ENCODE measurements at places on chromosomes 3 and 15. TPM values are rescaled to one million over a fixed set of nuclear protein-coding genes. Genes with fewer than 3 reads are reported as not detected.

Gene REC114
- total RNA-seq, result not detected

GRCh38 chr15:74826364-74826819, at the start of gene CPLX3:
Gene CPLX3, plus strand, starts transcription at chr15:74826627. Its CDS starts 77 bp downstream, at chr15:74826704.
- no peaks in the 10 kb centered on the region for H3K4me1 ChIP-seq
- H3K4me3 ChIP-seq, result no peak within 1 kb of the TSS

DNA sequence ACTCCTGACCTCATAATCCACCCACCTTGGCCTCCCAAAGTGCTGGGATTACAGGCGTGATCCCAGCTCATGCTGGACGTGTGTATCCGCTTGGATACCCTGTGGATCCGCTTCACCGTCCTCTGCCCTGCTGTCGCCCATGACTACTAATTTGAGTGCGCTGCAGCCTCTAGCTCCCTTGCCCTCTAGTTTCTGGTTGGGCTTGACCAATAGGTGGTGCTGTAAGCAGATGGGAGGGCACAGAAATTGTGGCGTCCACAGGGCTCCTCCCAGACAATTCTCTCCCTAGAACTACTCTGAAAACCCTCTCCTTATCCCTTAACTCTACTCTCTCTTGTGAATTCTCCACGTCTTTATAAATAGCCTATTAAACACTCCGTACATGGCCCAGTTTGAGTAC, 36.2 kb downstream of the ZPLD1 start:
- no peaks in the 10 kb centered on the region for H3K4me1 ChIP-seq
- no peaks in the 10 kb centered on the region for H3K36me3 ChIP-seq
- DNase-seq, result no peak
- H3K4me3 ChIP-seq, result no peak overlapping the region
- H3K27ac ChIP-seq, result no peak overlapping the region

Gene FSD2
- total RNA-seq, result not detected

GRCh38 chr3:133709139-133709750, 36.9 kb upstream of the TF start:
- no peak overlapping the region for H3K4me3 ChIP-seq
- H3K27ac ChIP-seq, result no peak overlapping the region
- no peaks in the 10 kb centered on the region for H3K36me3 ChIP-seq
- H3K4me1 ChIP-seq, result no peaks in the 10 kb centered on the region

DNA sequence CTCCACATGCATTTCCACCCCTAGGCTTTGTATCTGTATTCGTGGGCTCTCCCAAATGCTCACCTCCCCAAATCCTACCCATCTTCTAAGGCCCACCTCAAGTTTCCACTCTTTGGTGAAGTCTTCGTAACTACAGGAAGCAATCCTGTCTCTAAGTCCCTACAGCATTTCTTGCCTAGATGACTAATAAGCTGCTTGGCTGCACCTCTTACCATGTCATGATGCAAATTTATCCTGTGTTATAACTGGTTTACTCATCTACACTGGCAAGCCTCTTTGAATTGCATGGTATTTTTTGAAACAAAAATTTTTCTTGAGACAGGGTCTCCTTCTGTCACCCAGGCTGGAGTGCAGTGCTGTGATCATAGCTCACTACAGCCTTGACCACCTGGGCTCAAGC, 73.3 kb downstream of the SETMAR start:
- no peak overlapping the region for H3K27ac ChIP-seq
- H3K36me3 ChIP-seq, result no peaks in the 10 kb centered on the region
- no peaks in the 10 kb centered on the region for H3K4me1 ChIP-seq
- no peak overlapping the region for H3K4me3 ChIP-seq
- DNase-seq, result no peak

- DNase-seq, result no peak
- no peaks in the 10 kb centered on the region for H3K27me3 ChIP-seq
- no peaks in the 10 kb centered on the region for H3K4me1 ChIP-seq
- H3K4me3 ChIP-seq, result no peak overlapping the region
- no peak overlapping the region for H3K27ac ChIP-seq
- H3K36me3 ChIP-seq, result no peaks in the 10 kb centered on the region
Observed at GRCh38 chr3:124653071-124653796, 77.0 kb upstream of the UMPS start.

DNA sequence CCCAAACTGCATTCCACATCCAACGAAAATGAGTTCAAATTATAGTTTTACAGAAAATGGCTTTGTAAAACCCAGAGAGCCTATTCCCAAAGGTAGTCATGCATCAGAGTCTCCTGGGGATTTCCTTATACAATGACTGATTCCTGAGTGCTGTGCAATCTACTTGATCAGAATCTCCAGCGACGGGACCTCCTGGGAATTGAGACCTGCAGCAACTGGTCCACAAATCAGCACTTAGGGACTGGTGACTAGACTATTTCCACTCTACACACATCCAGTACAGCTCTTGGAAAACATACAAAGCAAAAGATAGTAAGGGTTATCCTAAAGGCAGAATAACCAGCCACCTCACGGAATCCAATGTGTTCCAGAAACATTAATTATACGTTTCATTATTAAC, 871.0 kb upstream of the CFAP20DC start:
- no peaks in the 10 kb centered on the region for H3K27me3 ChIP-seq
- no peaks in the 10 kb centered on the region for H3K36me3 ChIP-seq
- no peak for DNase-seq
- no peak overlapping the region for H3K4me3 ChIP-seq
- no peaks in the 10 kb centered on the region for H3K4me1 ChIP-seq
- no peak overlapping the region for H3K27ac ChIP-seq

DNA sequence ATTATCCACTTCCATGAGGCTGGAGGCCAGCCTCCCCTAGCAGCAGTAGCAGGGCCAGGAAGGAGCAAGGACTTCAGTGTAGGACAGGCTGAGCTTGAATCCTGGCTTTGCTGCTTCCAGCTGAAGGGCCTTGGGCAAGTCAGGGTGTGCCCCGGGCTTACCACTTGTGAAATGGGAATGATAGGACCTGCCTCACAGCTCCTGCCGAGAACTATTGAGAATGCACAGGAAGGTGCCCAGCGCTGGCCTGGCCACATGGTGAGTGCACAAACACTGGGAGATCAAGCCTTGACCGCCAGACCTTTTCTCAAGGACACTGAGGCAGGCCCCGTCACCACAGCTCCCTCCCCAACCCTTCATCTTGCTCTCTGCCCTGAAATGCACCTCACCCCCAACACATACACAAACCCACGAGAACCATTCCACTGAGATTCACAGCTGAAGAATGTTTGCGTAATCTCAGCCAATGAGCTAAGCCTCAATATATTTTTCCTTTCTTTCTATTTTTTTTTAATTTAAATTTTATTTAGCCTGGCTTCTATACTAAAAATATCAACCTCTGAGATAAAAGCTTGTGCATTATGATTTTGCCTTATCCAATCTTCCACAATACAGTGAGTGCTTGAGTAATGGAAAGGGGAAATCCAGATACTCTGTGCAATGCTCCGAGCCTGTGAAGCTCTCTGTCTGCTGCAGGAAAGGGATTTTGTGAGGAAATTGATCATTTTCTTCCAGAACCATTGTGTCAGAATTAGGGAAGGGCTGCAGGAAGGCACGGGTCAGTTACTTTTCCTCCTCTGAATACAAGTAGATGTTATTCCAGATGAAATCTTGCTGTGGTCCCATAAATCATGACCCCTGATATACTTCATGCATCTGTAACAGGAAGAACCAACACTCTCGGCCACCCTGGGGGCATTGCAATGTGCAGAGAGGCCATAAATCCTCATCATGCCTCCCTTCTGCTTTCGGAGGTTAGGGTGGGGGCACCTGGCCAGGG, 193.9 kb downstream of the TLE3 start:
- H3K36me3 ChIP-seq, result no peaks in the 10 kb centered on the region
- no peak overlapping the region for H3K4me3 ChIP-seq
- H3K27me3 ChIP-seq, result no peaks in the 10 kb centered on the region
- no peaks in the 10 kb centered on the region for H3K4me1 ChIP-seq
- no peak overlapping the region for H3K27ac ChIP-seq

DNA sequence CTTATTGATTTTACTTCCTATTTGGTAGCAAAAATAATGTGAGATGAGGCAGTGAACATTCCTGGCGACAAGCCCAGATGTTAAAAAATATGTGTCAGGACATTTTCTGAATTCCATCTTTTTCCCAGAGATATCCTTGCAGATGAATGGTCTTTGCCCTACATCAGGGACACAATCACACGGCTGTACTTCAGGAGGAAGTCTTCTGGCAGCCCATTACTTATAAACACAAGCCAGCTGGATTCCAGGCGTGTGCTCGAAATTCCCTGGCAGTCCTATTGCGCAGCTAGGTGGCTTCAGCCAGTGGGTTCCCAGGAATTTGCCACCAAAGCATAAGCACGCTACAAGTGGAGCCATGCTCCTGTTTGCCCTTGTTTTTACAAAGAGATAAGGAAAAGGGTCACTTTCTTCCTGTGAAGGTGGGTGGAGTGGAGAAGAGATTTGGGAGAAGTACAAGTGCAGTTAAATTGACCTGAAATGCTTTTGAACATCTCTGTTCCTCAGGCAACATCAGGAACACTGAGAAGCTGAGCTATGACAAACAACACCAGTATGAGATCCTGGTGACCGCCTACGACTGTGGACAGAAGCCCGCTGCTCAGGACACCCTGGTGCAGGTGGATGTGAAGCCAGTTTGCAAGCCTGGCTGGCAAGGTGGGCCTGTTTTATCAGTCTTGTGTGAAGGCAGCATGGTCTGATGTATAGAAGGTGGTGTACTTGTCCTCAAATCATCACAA, 257.1 kb upstream of the TRIM42 start:
- no peaks in the 10 kb centered on the region for H3K4me1 ChIP-seq
- no peaks in the 10 kb centered on the region for H3K36me3 ChIP-seq
- no peak overlapping the region for H3K4me3 ChIP-seq
- no peaks in the 10 kb centered on the region for H3K27me3 ChIP-seq
- DNase-seq, result no peak

- no peaks in the 10 kb centered on the region for H3K27me3 ChIP-seq
- H3K4me3 ChIP-seq, result no peak overlapping the region
- H3K27ac ChIP-seq, result no peak overlapping the region
- H3K4me1 ChIP-seq, result no peaks in the 10 kb centered on the region
Observed at GRCh38 chr3:115321400-115321805, 174.3 kb upstream of the ZBTB20 start.

- H3K4me3 ChIP-seq, result no peak overlapping the region
- no peaks in the 10 kb centered on the region for H3K27me3 ChIP-seq
- no peak for DNase-seq
- H3K36me3 ChIP-seq, result no peaks in the 10 kb centered on the region
- H3K27ac ChIP-seq, result peak overlapping the region; percentile 10
Observed at GRCh38 chr3:45940004-45940780, 3.1 kb upstream of the CXCR6 start.

DNA sequence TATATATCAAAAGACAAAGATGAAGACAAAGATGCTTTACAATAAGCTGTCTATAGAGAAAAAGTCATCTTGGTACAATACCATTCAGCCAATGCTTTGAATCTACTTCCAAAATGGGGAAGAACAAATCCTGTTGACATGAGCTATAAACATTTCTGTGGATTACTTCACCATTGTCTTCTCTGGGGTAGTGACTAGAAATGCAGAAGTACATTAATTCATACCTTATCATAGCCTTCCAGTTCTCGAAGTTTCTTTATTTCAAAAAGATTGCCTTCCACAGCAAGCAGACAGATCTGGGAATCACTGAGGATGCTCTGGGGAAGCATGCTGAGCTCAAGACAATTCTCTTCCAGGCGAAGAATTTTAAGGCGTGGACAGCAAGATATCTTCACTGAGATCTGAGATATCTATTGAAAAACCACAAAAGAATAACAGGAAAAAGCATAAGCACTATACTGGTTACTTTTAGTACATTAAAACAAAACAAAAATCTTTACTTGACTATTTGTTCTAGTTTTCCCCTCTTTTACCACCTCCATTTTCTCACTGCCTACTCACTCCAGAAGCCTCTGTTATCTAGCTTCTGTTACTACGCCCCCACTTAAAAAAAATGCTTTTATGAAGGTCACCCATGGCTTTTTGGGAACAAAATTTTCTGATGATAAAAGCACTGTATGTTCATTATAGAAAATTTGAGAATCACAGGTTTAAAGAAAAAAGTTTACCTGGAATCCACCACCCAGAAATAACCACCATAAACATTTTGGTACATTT, 3.6 kb downstream of the LRRC57 start:
- H3K4me3 ChIP-seq, result no peak overlapping the region
- no peak for DNase-seq
- H3K36me3 ChIP-seq, result no peaks in the 10 kb centered on the region
- no peak overlapping the region for H3K27ac ChIP-seq

DNA sequence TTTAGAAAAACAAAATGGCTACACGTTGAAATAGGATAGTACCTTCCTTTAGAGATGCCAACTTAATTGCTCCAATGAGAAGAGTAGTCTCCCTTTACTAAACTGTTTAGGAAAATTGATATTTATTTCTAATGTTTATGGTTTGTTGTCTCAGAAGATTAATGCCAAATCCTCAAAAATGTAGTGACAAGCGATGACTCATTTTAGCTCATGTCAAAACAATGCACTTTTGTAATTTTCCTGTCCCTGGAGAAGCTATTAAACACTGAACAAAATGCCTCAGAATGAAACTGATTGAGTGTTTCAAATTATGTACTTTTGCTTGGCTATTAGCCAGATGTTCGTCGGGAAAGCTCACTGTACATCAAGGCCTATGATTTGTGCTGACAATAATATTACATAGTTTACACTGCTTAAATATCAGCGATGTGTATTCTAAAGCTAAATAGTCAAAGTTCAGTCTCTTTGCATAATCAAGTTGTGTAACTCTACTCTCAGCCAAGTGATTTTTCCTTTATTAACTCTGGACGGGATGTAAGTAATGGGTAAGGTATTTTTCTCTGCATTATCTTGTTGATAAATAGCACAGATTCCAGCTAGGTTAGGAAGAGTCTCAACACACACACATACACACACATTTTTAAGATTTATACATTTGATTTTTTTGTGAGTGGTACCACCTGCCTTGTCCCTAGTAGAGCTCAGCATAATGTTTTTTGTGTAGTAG, 83.7 kb downstream of the CMSS1 start:
- H3K4me3 ChIP-seq, result no peak overlapping the region
- H3K4me1 ChIP-seq, result no peaks in the 10 kb centered on the region
- no peaks in the 10 kb centered on the region for H3K27me3 ChIP-seq
- no peaks in the 10 kb centered on the region for H3K36me3 ChIP-seq
- peak overlapping the region; percentile 46 for H3K27ac ChIP-seq
- no peak for DNase-seq

DNA sequence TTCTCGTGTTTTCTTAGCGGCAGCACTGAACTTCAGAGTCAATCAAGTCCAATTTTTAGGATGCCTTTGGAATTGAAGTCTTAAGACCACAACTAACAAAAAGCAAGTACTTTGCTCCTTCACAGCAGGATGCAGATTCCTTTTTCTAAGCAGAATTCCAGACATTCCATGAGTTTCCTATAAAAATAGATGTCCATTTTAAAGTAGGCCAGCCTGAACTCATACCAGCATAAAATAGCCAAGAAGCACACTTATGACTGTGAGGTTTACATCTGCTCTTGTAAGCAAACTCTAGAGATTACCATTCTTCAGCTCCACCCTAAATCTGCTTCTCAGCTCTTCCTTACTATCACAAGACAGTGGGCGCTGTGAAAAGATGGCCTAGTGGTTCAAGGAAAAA, 85.8 kb downstream of the THBS1 start:
- DNase-seq, result no peak
- H3K4me3 ChIP-seq, result no peak overlapping the region
- H3K27me3 ChIP-seq, result no peaks in the 10 kb centered on the region
- H3K27ac ChIP-seq, result no peak overlapping the region
- no peaks in the 10 kb centered on the region for H3K36me3 ChIP-seq

Gene SLC28A2
- not detected for total RNA-seq

GRCh38 chr3:168843481-168843880, 747.8 kb upstream of the GOLIM4 start:
- H3K4me1 ChIP-seq, result no peaks in the 10 kb centered on the region
- DNase-seq, result no peak
- H3K27me3 ChIP-seq, result no peaks in the 10 kb centered on the region
- H3K36me3 ChIP-seq, result no peaks in the 10 kb centered on the region
- no peak overlapping the region for H3K27ac ChIP-seq
- no peak overlapping the region for H3K4me3 ChIP-seq

GRCh38 chr3:115418583-115418982, 204.7 kb upstream of the GAP43 start:
- no peak overlapping the region for H3K4me3 ChIP-seq
- no peak for DNase-seq
- H3K36me3 ChIP-seq, result no peaks in the 10 kb centered on the region
- no peaks in the 10 kb centered on the region for H3K4me1 ChIP-seq
